ENCODE measurements at places on chromosomes 4 and X.

DNA sequence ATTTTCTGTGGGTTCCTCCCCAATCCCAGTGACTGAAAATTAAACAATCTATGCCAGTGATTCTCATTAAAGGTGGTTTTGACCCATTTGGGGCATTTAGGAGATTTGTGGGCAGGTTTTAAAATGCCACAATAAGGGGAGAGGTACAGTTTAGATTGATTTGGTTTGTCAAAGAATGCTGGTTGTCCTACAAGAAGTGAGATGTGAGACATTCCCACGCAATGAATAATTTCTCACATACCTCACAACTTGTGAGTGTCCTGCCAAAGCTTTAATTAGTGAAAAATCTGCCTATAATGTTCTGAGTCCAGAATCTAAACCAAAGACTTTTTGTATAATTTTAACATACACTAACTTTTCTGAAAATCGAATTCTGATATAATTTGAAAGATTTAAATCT is 199.4 kb downstream of the MAPK10 start:
- DNase-seq, result no peak

DNA sequence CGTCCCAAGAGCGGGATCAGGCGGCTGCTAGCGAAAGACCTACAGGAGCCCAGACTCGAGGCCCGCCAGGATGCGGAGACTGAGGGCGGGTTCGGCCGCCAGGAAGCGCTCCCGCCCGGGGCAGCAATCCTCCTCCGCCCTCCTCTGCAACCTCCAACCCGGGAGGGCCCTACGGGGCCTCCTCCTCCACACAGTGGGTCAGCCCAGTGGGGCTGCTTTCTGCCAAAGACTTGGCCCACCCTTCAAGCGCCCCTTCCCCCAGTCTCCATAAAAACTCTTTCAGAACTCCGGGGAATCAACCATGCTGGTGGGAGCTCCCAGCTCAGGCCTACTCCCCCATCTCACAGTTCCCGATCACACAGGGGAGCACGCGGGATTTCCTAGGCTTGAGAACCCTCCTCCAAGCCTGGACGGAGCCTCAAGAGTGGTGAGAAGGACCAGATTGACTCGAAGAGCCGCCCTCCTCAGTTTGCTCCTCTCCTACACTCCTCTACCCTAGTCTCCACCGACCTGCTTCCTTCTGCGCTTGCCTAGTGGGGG is 77.5 kb downstream of the RLIM start:
- no peak for DNase-seq

- DNase-seq, result no peak
These were observed 6.1 kb upstream of the CXorf66 start for GRCh38 chrX:139971394-139971749.

DNA sequence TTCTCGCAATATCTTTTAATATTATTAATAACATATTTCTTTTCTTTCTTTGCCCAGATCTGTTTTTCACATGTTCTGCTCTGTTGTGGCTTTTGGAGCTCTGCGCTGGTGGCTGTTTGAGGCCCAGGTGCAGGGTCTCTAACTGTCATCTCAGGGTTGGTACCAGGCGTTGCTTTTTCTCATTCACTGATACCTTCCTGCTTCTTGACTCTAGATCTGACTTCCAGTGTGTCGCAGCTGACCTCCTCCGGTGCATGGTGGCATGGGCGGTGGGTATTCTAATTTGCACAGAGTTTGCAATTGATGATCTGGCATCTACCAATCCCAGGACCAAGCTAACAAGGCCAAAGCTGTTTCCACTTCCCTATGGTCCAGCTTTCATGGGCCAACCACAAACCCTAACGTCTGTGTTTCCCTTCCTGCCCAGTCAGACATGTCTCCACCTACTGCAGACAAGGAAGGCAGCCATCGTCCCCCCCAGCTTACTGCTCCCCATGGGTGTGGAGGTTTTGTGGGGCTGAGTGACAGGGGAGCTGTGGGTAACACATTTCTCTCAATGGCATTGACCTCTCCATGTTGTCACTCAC is 25.2 kb downstream of the LETM1 start:
- DNase-seq, result no peak

DNA sequence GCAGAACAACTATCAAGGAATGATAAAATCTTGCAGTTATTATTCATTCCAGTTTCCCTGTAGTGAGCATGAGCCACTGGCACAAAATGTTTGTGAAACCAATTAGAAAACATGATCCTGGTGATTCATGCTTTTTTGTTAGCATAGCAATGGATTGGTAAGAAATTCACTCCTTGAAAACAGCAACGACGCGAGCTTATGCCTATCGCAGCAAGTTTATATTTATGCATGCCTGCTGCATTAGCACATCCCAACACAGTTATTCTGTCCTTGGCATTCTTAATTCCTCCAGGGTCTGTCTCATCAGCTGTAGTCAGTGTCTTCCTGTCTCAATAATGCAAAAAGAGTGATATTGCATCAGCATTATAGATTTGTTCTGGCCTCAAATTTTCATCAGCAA is 975.9 kb downstream of the STIM2 start:
- DNase-seq, result no peak

GRCh38 chrX:40108959-40109287 is 11.2 kb upstream of the BCOR start:
- no peak for DNase-seq

GRCh38 chrX:125131164-125131563 is 188.5 kb upstream of the TEX13C start:
- DNase-seq, result no peak

DNA sequence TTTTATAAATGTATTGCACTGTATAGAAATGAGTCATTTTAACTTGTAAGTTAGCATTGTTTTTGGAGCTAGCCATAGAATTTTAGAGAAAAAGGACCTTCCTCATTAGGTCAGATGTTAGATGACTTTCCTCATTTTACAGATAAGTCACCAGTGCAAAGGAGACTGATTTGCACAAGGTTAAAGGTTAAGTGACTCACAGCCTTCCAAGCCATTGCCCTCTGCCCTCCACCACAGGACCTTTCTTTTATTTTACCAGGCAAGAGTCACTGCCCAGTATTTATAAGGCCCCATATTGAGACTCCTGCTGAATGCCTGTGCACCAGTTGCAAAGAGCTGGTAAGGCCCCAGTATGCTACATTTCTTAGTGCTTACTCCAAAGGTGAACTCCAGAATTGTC is 4.2 kb upstream of the ABCG2 start:
- no peak for DNase-seq

DNA sequence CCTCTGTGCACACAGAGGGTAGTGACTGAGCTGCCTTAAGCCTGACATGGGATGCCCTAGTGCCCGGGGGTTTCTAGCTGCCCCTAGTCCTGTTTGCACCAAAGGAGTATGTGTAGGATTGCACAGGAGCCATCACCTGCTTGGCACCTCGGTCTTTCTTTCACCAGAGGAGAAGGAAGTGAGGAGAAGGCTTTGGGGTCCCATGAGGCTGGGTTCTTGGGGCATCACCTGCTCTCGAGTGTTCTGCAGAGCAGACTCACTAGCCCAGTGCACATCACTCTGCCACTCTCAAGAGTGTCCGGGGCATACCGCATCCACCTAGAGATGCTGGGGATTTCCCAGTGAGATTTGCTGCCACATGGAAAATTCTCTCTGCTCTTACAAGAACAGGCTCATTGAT is 40.5 kb upstream of the GPR78 start:
- no peak for DNase-seq

DNA sequence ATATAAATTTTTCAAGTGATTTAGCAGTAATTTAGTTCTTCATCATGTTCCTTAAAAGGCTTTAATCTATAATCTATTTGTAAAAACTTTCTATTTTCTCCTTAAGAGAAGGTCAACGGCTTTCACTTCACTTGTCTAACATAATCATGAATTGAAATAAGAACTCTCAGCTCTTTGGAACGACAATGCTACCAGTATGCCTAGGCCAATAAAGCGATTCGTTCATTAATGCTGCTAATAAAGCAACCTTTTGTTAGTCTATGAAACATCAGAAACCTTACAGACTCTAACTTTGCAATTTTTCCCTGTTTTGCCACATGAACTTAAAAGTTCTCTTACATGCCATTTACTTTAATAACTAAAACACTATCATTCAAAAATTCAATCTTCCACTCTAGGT is 47.6 kb downstream of the FBXW7 start:
- no peak for DNase-seq

DNA sequence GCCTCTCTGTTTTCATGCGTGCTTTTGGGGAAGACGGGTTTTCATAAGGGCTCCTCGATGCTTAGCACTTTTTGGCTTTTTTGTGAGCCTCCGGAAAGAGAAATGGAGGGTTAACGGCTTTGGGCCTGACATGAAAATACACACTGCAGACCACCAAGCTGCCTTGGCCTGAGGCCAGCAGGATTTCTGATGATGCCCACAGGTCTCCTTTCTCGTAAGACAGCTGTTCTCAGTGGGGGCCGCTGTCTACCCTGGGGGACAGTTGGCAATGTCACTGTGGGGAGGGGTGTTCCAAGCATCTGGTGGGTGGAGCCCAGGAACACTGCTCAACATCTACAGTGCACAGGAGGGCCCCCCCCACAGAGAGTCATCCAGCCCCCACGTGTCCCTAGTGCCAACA is 29.4 kb upstream of the CLDN34 start:
- no peak for DNase-seq

GRCh38 chrX:40266490-40267333 is 169.0 kb upstream of the BCOR start:
- peak; percentile 1 for DNase-seq

- DNase-seq, result no peak
These were observed 821 bp downstream of the SLITRK2 start for GRCh38 chrX:145818186-145819113.

GRCh38 chr4:20570981-20571715 is 129.1 kb upstream of the PACRGL start:
- DNase-seq, result no peak

- DNase-seq, result no peak
These were observed 17.3 kb upstream of the UVSSA start for GRCh38 chr4:1329408-1330371.

GRCh38 chr4:173167758-173168395 is 734 bp upstream of the GALNT7 start:
- no peak for DNase-seq

GRCh38 chr4:38804654-38805295 is at the start of gene TLR1:
TSS of gene TLR1 (minus strand) at chr4:38804791. CDS start at chr4:38798831, 5,960 bp downstream.
- no peak for DNase-seq

DNA sequence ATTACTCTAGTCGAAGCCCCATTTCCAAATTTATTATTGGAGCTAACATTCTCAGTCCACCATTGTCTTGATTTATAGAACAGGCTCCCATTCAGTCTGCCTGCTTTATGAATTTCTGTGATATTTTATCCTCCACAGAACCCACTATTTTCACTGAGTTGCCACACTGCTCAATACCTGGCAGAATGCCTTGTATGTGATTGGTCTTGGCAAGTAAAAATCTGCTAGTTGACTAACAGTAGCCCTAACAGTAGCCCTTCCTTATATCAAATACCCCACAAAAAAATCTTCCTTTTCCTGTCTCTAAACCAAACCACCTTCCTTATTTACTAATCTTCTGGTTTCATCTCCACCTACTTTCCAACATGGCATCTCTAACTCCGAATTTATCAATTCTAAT is 82.6 kb downstream of the CHM start:
- DNase-seq, result no peak

DNA sequence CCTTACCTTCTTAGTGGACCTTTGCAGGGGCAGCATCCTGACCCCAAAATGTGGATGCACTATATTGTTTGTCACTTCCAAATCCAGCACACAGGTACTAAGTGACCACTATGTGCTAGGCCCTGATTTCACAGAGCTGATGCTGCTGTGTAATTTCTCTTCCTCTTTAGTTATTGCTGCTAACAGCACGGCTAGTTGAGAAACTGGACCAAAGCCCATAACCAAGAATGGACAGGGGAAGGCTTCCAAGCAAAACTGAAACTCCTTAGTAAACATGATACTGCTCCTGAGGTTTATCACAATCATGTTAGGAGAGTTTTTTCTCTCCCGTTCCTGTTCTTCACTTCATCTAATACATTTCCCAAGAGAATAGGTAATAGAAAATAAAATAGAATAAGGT is 172.9 kb upstream of the TTC29 start:
- DNase-seq, result no peak

DNA sequence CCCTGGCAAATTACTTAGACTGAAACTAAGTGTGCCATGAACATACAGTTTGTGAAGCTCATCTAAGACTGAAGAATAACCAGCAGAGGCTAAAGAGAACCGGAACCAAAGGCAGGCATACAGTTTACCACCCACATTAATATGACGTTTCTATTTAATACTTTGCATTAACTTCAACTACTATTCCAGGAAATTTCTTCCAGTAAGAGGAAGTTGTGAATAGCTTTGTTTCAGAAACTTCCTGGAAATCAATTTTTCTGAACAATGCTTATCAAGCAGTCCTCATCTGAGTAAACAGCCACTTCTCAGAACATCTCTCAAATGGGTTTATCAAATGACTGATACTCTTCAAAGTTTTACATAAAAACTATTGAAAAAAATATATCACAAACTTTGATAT is 252.7 kb downstream of the OPHN1 start:
- DNase-seq, result no peak

GRCh38 chr4:91222014-91222413 is 1081.8 kb upstream of the GRID2 start:
- no peak for DNase-seq

DNA sequence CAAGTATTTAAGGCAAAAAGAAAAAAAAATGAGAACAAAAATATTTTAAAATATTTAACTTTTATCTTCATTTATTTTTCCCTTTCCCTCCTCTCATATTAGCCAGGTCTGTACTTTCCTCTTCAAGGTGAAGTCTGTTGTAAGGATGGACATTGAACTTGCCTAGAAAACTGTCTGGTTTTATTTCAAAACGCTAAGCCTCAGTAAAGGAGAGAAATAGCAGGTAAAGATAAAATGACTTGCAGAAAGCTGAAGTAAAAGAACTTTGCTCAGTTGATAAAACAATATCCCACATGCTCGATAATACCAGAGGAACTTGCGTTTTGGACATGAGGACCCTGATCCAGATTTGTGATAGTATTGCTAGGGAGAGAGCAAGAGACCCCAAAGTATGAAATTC is 28.6 kb upstream of the METAP1 start:
- DNase-seq, result no peak

- no peak for DNase-seq
These were observed 10.8 kb downstream of the HNRNPDL start for GRCh38 chr4:82419451-82419850.

DNA sequence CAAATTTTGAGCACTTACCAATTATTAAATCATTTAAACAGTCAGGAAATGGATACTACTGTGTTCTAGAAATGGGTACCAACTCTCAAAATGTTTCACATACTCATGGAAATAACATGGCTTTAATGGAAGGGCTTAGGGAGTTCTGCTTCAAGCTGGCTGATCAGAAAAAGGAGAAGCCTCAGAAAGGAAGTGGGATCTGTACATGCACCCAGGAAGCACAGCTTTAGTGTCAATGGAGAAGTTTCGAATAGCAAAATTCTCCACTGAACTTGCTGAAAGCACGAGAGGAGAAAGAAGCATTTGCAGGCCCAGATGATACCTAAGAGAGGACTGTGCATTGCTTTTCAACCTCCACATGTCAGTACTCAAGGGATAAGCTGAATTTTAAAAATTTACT is 11.1 kb upstream of the HS3ST1 start:
- no peak for DNase-seq

- DNase-seq, result no peak
These were observed 294.2 kb downstream of the GRIA2 start for GRCh38 chr4:157514711-157515110.

GRCh38 chrX:96764864-96765263 is 80.2 kb downstream of the DIAPH2 start:
- no peak for DNase-seq

- DNase-seq, result no peak
These were observed 113.5 kb downstream of the PHF8 start for GRCh38 chrX:53930515-53931380.
